ENCODE measurements at places on chromosomes 2 and 18. TPM values are rescaled to one million over a fixed set of nuclear protein-coding genes. Genes with fewer than 3 reads are reported as not detected.

Gene SFTPB
- total RNA-seq: 5.7 TPM

- DNase-seq: no peak
Measured at GRCh38 chr2:219545943-219546352, 2.1 kb downstream of the TMEM198 start.

DNA sequence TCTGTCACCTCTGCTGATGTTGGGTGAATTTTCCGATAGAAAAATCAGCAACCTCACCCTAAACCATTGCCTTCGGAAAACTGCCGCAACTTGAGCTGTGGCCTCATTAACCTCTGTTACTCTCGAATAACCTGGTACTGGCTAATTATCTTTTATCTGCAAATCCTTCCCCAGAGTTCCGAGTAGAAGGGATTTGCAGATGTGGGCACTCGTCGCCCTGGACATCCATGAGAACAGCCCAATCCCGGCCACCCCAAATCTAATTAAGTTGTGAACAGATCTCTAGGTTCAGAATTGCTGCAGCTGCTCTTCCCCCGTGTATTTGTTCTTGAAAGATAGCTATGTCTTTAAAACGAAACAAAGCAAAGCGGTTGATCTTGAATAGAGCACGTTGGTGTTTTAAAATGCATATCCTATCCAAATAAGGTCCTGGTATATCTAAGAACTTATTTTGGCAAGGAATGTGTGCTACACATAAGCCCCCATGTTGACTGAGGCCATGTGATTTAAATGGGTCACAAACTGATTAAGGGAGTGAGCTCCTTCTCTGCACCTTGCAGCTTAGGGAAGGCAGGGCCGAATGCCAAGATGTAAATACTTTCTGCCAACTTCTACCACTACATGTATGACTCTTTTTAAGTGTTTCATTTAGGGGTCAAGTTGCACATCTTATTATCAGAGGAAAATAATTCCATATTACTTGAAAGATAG lies 88.2 kb downstream of the MTCL1 start:
- DNase-seq: no peak

Gene FEV
- not detected for total RNA-seq

Gene SLC16A14
- total RNA-seq: 0.43 TPM

GRCh38 chr18:2968606-2969005 lies 44.3 kb downstream of the LPIN2 start:
- DNase-seq: no peak

GRCh38 chr2:96072746-96073145 lies 38.0 kb upstream of the GPAT2 start:
- DNase-seq: no peak

DNA sequence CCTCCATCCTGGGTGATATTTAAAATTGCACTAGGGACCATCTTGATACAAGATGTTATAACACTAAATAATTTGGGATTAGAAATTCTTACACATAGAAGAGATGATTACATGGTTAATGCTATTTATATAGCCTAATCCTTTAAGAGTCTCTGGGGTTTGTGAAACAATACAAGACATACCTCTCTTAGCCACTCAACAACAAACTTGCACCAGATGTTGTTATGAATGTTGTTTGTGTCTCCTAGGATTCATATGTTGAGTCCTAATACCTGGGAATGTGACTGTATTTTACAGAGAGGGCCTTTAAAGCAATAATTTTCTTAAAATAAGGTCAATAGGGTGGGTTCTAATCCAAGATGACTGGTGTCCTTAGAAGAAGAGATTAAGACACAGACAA lies 678.3 kb downstream of the NYAP2 start:
- no peak for DNase-seq

- no peak for DNase-seq
Measured at GRCh38 chr2:228613133-228613850, 431.8 kb upstream of the SPHKAP start.

GRCh38 chr2:73862987-73863386 lies 29.8 kb upstream of the ACTG2 start:
- no peak for DNase-seq

DNA sequence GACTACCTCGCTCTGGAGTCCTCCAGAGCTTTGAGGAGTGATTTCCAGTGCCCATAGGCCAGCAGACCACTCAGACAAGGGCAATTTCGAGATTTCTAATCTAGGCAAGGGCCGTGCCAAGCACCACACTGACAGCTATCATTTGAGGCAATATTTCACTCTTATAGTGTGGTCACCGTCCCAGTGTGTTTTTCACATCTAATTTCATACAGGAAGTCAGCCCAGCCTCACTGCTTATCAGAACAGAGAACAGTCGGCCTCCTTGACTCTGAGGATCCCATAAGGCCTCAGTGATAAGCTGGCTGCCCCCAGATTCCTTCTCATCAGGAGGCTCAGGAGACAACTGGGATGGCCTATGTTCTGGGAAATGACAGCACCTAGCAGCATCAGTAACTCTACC lies 581 bp downstream of the CAPN14 start:
- DNase-seq: no peak

GRCh38 chr2:8435608-8436007 lies 246.2 kb upstream of the ID2 start:
- DNase-seq: no peak

GRCh38 chr2:134413430-134413829 lies 159.6 kb downstream of the MGAT5 start:
- DNase-seq: no peak

Gene SULT1C2
- not detected for total RNA-seq

DNA sequence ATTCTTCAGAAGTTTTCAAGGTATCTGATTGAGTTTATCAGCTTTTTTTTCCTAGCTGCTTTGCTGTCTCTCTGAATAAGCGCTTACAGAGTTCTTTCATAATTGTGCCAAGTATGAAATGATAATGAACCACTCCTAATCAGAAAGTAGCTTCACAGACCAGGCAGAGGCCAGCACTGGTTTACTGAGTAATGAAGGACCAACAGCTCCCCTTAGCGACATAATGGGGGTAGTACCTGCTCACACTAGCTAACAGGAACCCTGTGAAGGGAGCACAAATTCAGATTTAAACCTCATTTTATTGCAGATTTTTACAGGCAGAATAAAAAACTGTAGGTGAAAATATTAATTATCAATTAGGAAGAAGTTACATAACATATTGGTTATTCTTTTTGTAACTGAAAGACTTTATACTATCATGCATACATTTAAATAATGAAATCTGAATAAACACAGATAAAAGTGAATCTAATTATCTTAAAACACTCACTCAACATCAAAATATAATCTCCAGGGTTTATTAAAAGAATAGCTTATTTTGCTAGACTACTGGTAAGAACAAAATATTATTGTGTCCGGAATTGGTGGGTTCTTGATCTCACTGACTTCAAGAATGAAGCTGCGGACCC lies 53.7 kb upstream of the LRRC30 start:
- no peak for DNase-seq

DNA sequence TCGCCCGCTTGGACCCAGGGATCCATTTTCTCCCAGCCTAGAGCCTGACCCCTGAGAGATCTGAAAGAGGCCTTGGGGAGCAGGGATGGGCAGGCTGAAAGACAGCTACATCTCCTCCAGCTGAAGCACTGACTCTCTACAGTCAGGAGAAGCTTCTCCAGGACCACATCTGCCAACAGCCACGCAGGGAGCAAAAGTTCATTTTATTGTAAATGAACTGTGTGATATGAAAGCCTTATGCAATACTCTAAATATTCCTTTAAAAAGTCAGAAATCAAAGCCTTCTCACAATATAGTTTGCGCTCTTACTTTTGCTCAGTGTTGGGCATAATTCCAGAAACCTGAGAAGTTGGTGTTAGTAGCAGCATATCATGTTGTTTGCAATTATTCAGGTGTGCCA lies 428.9 kb upstream of the RAB6C start:
- no peak for DNase-seq

Gene LBX2
- 0.22 TPM for total RNA-seq

Gene TUBA4A
- total RNA-seq: 167 TPM

Gene GPBAR1
- total RNA-seq: 0.68 TPM

DNA sequence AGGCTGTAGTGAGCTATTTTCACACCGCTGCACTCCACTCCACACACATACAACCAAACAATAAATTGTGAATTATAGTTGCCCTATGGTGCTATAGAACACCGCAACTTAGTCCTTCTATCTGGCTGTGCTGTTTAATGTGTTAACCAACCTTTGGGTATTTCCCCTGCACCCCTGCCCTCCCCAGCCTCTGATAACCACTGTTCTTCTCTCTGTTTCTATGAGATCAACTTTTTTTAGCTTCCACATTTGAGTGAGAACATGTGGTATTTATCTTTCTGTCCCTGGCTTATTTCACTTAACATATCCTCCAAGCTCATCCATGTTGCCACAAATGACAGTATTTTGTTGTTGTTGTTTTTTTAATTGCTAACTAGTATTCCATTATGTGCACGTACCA lies 32.5 kb downstream of the TET3 start:
- no peak for DNase-seq

DNA sequence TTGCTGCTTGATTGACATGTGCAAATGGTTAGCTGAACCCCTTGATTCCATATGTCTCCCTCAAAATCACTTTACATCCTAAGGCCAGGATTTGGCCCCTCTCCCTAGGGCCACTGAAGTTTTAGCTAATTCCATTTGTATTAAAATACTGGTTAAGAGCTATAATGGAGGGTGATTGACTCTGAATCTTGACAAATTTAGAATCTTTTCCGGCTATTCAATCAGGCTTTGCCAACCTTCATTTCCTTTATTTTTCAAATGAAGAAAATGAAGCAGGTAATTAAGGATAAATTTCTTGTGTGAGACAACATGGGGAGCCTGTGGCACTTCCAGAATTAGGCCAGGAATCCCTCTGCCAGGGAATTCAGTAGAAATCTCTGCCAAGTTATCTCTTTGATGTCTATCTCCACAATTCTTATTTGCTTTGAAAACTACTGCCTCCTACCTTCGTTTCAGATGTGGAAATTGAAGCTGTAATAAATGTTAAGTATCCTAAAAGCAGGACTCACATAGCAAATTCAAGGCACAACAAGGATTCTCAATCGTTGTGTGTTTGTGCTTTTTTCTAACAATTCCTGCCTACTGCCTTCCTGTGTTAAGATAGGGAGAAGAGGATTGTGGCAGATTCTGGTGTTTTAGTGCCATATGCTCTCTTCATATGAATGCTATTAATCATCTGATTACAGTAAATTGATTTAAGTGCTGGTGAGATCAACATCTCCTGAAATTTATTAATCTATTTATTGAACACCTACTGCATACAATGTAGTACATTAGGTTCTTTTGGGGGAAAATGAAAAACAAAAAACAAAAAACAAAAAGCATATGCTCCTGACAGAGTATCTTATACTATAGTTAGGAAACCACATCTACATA lies 47.8 kb upstream of the MAP4K3 start:
- DNase-seq: no peak

Gene RIT2
- total RNA-seq: not detected

- no peak for DNase-seq
Measured at GRCh38 chr2:162908567-162908966, 70.0 kb upstream of the KCNH7 start.

DNA sequence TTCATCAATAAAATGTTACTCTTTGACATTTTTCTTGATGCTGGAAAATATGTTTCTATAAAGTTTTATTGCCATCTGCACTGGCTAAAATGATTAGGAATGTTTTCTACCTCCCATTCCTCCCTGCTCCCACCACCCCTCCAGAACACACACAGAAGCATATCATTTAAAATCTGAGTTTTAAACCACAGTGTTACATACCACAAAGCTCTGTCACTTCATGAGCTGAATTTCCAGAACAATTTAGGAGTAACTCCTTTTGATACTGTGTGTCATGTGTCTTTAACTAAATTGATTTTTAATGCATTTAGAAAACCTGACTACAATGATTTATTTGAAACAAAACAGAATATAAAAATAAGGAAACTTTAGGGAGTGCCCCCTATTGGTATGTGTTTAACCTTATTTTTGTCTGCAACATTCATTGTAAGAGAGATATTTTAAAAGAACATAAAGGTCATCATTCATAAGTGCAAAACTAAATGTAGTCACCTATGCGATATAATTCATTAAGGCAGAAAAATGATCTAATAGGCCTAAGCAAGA lies 52.0 kb downstream of the FEZ2 start:
- no peak for DNase-seq

GRCh38 chr2:68771211-68771751 lies 36.7 kb downstream of the ARHGAP25 start:
- no peak for DNase-seq

DNA sequence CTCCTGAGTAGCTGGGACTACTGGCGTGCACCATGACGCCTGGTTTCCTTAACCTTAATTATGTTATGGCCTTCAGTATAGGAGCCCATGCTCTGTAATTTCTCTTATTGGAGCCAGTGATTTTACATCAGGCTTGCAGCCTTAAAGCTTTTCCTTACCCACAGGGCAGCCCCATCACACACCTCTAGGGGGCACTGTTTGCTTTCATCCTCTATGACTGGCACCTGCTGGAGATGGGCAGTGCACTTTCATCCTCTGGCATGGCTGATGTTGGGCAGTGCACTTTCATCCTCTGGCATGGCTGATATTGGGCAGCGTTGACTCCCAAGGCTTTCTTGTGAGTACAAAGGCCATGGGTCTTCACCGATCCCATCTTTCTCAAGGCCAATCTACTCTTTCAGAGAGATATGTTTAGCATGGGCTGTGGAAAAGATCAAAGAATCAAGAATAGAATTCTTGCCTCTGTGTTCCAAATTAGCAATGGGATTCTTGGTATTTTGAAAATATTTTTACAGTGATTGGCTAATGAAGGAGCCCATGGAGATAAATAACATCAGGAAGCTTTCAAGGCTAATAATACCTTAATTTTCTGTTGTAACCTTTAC lies 80.7 kb upstream of the MEX3C start:
- DNase-seq: peak; percentile 6

Gene KCNG2
- total RNA-seq: not detected

DNA sequence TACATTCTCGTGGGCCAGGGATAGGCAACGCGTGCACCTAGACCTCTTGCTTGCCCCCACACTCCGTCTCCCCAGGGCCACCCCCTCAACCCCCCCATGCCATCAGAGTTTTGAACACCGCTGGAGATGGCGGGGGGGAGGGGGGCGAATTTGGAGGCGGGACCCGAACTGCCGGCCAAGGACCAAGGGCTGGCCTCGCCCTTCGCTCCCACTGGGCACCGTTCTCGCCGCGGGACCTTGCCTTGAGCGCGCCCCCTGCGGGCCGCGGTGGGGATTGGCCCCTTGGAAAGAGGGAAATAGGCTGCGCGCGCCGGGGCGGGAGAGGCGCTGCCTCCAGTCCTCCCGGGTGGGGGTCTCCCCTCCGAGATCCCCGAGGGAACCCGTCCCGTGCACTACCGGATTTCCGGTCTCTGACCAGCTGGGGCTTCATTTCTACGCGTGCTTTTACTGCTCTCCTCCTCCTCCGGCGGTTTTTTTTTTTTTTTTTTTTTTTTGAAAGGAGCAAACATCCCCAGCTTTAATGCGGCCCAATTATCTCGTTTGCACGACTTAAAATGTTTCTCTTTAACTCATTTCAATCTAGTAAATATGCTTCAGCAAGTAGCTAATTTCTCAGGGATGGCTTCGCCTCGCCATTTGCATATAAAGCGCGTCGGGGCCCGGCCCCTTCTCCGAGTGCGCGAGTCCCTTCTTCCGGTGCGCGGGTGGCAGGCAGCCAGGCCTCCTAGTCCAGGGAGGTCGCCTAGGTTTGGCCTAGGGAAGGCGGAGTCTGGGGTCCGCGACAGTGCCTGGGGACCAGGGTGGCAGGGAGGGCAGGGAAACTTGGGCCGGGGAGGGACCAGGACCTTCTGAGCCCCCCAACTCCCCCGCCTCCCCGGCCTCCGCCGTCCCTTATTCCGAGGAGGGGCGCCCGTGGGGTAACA lies 10.0 kb upstream of the GBX2 start:
- no peak for DNase-seq

GRCh38 chr2:69680001-69680675 lies 36.6 kb upstream of the AAK1 start:
- DNase-seq: no peak

Gene GALM
- total RNA-seq: 58.8 TPM

- no peak for DNase-seq
Measured at GRCh38 chr2:26672112-26672817, 20.3 kb upstream of the KCNK3 start.
